CD4-positive, alpha-beta T cell treated with Interleukin-12 subunit alpha and Interleukin-12 subunit beta, for 1 hour (primary cell): ENCODE measurements at places on chromosomes 1 and 21.
A peak's percentile ranks its signal among the peaks of the same experiment; 100 is the strongest.

DNA sequence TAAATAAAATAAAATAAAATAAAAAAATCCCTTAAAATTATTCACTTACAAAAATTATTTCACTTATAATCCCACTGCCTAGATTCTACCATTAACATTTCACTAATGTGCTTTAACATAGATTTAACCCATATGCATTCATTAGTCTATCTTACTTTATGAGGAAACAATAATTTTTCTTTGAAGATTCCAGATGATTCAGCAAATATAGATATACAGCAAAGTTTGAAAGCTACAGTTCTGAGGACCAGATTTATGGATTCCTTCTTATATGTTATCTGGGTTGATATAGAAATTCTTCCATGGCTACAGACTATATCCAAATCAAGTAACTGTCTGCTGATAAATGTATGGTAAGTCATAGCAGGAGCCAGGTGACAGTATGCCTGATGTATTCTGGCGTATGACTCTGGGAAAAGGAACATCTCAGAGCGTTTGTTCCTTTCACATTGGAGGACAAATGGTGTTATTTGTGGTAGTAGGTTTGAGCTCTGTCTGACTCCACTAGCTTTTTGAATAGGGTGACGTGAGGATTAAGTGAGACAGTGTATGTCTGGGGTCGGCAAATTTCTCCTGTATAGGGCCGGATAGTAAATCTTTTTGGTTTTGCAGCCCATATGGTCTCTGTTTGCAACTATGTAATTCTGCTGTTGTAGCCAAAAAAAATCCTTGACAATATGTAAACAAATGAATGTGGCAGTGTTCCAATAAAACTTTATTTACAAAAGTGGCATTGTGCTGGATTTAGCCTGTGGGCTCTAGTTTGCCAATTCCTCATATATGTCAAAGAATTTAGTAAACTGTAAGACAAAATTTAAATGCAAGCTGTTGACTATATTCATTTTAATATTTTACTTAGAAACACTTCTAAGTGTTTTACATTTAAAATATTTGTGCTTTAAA lies 9.3 kb downstream of the MAP3K21 start:
- DNase-seq: no peak

DNA sequence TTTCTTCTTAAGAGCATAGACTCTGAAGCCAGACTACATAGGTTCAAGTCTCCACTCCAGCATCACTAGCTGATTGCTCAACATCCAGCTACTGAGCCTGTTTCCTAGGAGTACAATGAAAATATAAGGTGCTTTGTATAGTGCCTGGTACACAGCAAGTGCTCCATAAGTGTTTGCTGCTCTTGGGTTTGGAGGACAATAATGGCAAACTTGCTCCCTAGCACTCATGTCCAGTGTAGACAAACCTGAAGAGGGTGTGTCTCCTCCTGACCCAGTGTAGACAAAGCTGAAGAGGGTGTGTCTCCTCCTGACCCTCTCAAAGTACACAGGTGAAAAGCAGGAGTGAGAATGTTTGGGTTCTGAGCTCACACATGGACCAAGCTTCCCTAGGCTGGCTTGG lies 10.5 kb upstream of the ECE1 start:
- DNase-seq: no peak

DNA sequence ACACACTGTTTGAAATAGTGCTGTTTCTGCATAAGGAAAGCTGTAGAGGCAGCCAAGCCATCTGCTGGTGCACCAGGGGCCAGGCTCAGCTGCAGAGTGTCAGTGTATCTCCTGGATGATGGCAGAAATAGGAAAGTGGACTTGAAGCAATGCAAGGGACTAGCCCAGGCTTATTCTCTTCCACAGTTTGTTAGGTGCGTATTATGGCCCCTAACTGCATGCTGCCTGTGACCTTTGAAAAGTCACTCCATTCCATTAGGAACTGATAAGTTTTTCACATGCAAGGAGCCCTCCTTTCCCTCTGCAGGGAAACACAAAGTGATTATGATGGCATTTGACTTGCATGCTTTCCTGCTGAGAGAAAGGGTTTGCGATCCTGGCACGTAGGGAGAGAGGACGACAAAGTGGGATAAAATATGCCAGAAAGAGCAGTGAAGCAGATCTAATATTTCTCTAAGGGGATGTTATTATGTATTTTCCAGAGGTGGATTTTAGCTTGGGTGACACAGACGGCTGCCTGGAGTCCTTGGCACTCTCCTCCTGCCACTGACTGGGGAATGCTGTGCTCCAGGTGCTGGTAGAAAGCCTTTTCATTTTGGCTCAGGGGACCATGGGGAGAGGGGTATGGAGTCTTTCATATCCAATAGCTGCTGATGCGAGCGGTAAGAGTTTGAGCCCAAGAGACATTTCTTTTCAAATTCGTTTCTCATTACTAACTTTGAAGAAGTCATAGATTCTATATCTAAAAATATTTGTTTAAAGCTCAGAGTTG lies 402.1 kb upstream of the B3GALT2 start:
- no peak for DNase-seq

DNA sequence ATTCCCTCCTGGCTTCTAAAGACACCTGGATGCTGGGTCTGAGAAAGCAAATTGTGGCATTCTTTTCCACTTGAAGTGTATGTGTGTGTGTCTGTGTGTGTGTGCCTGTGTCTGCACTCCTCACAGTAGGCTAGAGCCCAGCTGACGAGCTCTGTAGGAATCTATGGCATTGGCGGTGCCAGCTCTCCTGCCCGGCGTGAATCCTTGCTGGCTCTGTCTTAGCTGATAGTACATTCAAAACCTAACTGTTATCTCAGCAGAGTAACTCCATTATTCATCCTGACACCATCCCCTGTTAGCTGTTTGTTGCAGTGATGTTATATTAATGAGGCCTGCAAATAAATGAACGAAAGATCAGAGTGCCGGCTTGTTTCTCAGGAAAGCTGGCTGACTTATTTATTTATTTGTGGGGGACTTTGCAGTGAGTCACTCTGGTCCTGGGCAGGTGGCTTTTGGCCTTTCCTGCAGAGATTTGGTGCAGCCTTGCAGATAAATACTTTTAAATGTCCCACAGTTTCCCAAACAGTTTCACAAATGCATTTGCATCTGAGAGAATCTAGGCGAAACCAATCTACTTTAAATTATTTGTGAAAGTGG lies 160.6 kb upstream of the CD34 start:
- no peak for DNase-seq

- no peak for DNase-seq
Observed at GRCh38 chr1:151158326-151158725, 1.9 kb downstream of the TNFAIP8L2 start.

DNA sequence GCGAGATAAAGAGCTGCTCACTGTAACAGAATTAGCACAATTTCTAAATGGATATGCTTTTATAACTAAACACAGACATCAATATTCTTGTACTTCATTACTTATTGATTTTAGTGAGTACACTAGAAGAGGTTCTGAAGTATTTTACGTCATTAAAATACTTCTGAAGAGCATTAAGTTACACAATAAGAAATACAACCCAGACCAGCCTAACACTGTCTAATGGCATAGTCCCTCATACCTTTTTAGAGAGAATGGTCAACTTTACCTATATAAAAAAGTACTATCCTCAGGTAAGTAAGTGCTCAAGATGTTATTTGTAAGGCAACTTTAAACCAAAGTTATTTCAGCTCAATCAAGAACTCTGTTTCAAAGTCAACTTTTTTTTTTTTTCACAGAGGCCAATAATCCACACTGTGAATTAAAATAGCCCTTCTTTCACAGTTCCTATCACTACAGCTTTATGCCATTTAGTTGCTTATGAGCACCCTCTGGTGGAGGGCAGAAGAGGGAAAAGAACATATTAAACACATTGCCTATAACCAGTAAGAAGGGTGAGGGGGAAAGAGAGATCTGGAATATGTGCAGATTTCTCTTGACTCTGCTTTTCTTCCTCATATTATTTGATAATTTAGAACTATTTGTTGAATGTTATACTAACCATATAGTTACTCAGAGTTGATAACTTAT lies 182.1 kb upstream of the DMRTA2 start:
- DNase-seq: peak; percentile 13

DNA sequence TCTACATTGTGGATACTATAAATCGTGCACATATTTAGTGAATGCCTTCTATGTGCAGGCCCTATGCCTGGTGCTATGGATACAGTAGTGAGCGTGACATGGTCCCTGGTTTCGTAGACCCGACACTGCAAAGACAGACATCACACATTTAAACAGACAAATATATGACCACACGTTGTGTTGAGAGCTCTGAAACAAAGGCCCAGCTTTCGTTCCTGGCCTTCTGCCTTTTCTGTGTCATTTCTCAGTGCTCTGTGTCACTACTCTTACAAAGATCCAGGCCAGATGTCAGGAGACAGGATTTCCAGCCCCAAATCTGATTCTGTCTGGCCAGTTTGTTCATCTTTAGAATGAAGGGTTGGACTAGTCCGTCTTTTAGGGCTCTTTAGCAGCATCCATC lies 19.3 kb upstream of the TRABD2B start:
- DNase-seq: no peak

GRCh38 chr1:68181165-68181556 lies 51.2 kb downstream of the WLS start:
- no peak for DNase-seq

DNA sequence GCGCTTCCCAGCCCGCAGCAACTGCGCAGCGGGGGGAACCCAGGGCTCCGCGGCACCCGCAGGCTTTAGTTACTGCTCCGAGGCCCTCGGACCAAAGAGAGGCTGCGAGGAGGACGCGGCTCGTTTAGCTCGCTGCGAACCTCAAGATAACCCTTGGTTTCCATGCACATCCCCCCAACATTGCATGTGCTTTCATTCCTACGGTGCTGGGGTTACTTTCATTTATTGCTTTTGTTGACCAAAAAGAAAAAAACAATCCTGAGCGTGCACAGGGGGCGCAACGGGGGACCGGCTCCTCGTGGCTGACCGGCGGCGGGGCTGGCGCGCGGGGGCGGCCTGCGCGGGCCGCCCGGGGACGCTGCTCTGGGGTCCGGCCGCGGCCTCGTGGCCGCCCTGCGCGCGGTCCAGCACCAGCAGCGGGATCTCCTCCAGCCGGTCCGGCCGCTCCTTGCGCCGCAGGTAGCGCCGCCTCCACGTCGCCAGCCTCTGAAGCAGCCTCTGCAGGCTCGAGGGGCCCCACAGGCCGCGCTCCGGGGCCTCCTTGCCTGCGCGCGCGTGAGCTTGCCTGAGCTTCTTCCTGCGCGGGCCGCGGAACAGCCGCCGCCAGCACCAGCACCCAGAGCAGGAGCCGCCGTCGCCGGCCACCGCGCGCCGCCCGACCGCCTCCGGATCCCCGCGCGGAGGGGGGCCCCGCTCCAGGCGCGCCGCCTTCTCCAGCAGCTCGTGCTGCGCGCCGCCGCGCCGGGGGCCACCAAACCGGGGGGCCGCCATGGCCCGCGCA lies 77.4 kb downstream of the DESI2 start:
- peak; percentile 11 for DNase-seq

DNA sequence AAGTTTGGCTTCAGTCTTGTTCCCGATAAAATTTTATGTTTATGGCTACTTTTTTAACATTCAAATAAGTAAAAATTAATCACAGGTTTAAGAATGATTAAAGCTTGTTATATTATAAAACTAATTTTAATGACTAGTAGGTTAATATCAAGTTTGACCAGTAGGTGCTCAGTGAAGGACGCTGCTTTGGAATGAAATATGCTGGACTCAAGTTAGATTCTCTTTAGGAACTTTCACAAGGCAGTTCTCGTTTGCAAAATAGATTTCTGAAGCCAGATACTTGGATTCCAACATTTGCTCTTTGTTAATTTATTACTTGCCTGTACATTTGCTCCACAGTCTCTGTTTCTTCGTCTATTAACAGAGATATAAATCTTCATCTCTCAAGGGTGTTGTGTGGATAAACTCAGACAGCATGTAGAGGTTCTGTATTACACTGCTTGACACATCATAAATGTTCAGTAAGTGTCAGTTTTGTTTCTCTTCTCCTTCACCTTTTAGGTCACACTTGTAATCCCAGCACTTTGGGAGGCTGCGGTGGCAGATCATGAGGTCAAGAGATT lies 432.8 kb upstream of the CHRM3 start:
- no peak for DNase-seq

DNA sequence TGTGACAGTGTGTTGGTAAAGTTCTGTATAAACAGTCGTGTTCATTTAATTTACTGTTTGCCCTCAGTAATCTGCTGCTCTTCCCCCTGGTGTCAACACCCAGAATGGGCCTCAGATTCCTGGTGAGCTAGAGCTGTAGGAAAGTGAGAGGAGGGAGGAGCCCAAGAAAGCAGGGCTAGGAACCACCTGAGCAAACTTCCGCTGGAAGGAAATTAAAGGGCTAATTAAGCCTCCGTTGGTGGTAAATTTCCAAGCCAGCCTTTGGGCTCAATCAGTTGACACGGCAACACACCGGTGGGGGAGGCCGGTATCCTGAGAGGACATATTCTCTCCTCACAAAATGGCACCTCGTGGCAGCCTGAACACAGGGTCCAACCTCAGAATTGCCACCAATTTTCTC lies 32.9 kb downstream of the RAB3B start:
- DNase-seq: no peak

DNA sequence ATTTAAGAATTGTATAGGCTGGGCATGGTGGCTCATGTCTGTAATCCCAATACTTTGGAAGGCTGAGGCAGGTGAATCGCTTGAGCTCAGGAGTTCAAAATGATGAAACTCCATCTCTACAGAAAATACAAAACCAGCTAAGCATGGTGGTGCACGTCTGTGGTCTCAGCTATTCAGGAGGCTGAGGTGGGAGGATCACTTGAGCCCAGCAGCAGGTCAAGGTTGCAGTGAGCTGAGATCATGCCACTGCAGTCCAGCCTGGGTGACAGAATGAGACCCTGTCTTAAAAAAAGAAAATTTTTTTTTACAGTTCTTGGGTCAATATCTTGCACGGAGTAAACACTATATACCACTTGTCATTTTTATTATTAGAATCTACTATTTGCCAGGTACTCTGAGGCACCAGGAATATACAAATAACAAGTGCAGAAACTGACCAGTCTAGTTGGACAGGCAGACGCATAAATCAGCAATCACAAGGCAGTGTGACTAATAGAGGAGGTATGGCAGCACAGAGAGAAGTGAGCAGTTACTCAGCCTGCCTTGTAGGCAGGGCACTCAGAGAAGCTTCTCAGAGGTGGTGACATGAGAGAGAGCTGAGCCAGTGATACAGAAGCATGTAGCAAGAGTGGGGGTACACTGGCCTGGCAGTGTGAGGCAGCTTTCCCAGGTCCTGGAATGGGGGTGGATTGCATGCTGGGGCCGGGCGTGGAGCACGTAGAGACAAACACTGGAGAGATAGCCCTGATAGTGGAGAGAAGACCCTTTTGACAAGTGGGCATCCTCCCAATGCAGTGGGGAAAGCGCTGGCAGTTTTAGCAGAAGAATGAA lies 8.0 kb downstream of the PHLDA3 start:
- DNase-seq: no peak

GRCh38 chr1:203733009-203733863 lies 31.7 kb upstream of the LAX1 start:
- no peak for DNase-seq
